M059J (cell line): ENCODE measurements at places on chromosomes 11 and 22.

DNA sequence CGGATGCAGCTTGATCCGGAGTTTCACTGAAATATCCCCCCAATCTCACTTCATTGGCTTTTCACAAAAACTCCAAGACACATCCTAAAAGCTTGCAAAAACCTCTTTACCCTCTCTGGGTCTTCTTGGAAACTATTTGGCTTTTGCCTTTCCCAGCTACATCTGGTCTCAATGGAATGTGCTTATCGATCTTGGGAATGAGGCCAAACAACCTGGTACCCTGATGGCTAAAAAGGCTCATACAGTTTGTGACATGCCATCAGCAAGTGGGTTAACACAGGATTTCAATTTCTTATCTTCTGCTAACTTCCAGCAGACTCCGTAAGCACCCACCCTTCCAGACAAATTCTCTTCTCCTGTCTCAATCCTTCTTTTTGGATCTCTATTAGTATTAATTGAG, 45.9 kb upstream of the TEAD1 start:
- DNase-seq: no peak

GRCh38 chr11:8293171-8293570, 29.5 kb upstream of the LMO1 start:
- DNase-seq: no peak

GRCh38 chr11:33867561-33867960, 24.3 kb downstream of the LMO2 start:
- no peak for DNase-seq

DNA sequence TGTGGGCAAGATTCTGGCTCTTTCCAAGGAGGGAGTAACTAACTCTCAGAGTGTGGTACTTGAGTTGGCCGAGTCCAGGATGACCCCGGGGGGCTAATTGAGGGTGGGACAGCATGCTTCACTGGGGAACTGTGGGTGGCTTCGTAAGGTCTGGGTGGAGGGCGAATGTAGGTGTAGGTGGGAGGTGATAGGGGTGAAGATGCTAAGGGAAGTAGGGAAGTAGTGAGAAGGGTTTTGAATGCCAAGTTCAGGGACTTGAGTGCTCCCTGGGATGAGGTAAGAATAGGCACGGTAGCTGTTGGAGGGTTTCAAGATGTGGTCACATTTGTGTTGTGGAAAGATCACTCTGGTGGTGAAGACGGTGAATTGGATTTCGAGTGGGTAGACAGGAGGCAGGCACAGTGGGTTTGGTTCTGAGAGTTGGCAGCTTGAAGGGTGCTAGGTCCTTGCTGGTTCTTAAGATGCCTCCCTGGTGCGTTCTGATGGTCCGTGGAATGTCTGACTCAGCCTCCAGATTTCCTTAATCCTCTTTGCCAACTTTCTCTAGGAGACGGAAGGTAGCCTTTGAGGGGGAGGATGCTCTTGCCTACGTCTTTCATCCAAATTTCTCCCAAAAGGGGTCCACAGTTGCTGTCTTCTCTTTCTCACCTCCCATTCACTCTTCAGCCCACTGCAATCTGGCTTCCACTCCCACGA, 2.5 kb upstream of the DNAL4 start:
- peak; percentile 47 for DNase-seq

DNA sequence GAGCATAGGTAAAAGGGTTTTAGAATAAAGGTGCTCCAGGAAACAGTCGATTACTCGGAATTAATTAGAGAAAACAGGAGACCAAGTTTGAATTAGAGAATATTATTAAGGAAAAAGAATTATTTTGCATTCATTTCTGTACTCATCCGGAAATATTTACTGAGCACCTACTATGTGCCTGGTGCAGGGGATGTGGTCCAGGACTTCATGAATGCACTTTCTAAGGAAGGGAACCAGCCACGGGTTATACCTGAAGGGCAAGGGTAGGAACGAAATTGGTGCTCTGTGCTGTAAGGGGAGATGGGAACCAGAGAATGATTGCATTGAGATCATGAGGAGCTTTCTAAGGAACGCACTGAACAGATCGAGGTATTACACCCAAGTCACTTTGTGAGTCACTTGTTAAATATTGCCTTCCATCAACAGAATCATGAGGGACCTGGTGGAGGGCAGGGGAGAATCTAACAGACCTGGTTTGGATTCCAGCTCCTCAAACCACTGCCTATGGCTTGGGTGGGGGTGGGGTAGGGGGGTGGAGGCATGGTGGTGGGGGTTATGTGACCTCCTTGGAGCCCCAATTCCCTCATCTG, 40.9 kb downstream of the C11orf96 start:
- peak; percentile 45 for DNase-seq

DNA sequence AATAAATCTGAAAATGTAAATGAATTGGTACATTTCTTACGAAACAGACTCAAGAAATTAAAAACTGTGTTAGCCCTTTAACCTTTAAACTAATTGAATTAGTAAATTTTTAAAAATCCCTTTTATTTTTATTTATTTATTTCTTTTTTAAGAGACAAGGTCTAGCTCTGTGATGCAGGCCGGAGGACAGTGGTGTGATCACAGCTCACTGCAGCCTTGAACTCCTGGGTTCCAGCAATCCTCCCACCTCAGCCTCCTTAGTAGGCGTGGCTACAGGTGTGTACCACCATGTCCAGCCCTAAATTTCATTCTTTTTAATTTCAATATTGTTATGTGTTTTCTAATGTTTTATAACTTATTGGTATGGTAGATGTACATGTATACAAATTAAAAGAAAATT, 72.6 kb downstream of the MYEOV start:
- no peak for DNase-seq

- no peak for DNase-seq
Measured at GRCh38 chr11:88744140-88744539, 321.6 kb downstream of the GRM5 start.

DNA sequence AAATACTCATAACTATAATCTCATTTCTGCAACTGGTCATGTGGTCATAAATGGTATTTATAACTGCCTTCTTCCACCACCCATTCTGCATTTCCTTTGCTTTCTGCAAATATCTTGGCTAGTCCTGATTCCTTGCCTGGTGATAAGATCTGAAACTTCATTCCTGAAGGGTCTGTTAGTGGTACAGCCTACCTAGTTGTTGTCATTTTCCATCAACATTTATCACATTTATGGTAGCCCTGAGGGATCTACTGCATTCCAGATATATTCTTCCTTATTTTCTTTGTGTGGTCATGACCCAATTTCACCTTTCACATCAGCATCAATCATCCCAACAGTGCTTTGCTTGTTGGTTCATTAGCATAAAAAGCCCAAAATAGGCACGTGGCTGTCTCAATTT, 50.1 kb downstream of the DDX6 start:
- DNase-seq: peak; percentile 52
